ENCODE measurements at places on chromosomes 6 and 20.

- no peak for DNase-seq
Observed at GRCh38 chr6:15872241-15873103, 209.6 kb upstream of the DTNBP1 start.

DNA sequence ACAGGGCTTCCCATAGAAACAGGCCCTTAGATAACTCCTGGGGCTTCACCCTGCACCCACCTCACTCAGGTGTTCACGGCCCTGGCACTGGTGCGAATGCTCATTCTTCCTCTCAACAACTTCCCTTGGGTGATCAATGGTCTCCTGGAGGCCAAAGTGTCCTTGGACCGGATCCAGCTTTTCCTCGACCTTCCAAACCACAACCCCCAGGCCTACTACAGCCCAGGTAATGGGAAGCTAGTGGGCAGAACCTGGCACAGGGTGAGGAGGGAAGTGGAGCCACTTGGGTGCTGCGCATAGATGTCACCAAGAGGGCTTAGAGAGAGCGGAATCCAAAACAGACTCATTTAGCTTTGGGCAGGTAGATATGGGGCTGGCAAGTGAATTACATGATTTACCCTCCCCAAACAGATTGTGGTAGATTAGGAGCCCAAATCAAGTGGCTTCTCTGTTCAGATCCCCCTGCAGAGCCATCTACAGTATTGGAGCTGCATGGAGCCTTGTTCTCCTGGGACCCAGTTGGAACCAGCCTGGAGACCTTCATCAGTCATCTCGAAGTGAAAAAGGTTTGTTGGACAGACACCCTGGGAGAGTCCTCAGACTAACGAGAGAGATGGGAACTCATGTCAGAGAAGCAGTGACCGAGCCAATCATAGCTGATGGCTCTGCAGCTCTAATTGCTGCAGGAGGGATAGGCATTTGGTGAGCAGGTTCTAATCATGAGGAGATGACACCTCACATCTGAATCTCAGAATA, 8.5 kb downstream of the ABCC10 start:
- no peak for DNase-seq

DNA sequence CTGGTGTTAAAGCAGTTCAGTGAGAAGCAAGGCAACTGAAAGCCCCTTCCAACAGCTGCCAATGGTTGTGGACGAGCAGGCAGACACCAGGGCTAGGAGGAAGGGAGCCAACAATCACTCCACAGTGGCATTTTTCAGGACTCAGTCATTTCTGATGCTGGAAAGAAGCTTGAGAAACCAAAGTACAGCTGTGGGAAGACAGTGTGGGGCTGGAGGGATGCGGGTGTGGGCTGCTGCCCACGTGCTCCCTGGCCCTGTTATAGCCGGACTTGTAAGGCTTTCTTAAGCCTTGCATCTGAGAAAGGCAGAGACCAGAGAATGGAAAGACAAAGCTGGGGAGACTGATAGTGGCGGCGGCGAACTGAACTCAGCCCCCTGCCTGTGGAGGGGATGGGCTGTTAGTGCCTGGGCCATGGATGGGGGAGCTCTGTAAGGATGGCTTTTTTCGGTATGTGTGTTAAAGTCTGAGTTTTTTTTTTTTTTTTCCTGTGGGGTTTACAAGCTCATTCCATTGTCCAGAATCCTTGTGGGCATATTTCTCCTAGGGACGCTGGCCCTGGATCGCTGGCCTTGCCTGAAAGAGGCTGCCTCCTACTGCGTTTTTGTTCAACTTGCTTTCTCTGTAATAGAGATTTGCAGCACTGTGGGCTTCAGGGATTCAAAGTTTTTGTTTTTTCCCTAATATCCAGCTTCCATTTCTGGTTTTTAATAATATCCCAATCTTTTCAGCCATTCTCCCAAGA, 91.7 kb downstream of the GJA10 start:
- DNase-seq: no peak

DNA sequence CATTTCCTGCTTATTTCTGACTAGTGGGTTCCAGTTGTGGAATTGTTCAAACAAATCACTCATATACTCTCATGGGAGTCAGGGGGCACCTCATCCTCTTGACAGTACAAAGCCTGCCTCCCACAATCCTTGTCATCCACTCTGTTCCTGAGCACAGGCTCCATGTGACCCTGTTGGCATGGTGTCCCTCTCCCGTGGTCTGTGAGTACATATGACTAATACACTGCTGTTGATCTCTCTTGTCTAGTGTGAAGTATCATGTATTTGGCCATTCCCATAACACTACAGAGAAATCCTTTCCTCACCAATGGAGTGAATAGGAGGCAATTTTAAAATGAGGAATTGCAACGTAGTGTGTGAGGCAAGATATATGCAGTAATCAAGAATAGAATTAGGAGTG, 185.3 kb downstream of the OGFRL1 start:
- DNase-seq: no peak

- no peak for DNase-seq
Observed at GRCh38 chr6:3039384-3039783, 28.9 kb upstream of the RIPK1 start.

DNA sequence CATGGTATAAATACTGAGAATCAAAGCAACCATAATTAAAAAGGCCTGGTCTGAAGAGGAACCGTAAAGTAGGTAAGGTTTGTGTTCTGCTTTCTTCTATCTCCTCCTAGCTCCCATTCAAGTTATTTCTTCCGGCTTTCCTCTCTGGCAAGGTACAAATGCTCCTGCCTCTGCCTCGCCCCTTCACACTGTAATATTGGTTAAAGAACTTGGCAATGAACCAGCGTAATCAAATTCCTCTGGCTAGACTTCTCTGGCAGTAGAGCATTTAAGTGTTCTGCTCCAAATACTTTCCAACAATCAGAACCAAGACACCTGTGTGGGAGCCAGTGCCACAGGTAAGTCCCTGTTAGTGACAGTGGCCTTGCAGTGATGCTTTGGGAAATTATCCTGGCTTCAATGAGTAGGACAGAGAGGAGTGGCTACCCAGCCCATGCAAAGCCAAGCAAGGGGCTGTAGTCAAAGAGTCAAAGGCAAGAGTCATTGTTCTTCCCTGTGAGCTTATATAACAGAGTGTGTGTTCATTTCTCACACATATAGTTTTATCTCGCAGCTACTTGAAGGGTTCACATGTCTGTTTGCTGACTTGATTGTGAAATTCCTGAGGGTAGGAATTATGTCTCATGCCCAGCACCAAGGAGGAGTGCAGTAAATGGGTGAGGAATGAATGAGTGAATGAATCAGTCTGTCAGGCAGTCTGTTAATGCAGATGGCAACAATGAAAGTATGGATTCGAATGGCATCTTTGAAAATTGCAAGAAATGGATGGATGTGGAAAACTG, 329.3 kb downstream of the NRN1 start:
- DNase-seq: no peak

DNA sequence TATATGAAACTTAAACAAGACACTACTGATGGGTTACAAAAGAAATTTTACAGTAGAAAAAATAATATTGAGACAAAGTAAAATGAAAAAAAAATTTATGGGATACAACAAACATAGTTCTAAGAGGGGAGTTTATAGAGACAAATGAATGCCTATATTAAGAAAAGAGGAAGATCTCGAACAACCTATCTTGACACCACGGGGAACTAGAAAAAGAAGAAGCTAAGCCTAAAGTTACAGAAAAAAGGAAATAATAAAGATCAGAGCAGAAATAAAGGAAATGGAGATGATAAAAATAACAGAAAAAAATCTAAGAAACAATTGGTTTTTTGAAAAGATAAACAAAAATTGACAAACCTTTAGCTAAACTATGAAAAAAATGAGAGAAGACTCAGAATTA, 9.1 kb upstream of the ECHDC1 start:
- no peak for DNase-seq

GRCh38 chr6:121442576-121442975, 7.1 kb downstream of the GJA1 start:
- no peak for DNase-seq

- DNase-seq: no peak
Observed at GRCh38 chr20:10105046-10105445, 70.3 kb downstream of the ANKEF1 start.

- no peak for DNase-seq
Observed at GRCh38 chr20:62242176-62242575, 3.9 kb downstream of the OSBPL2 start.

DNA sequence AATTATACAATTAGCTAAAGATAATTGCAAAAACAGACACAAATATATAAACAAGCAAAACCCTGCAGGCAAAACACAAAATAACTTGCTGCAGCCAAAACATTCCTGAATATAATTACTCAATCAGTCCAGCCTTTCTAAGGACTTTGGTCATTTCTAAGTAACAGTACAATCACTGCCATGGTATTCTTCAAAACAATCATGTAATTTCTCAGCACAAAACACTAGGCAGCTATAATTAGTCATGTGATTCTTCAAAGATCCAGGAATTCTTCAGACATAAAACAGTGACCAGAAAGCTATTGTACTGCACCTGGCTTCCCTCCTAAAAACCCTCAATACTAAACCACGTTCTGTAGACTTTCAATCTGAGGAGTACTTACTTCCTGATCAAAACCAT, 881.1 kb downstream of the EPHA7 start:
- DNase-seq: no peak

- no peak for DNase-seq
Observed at GRCh38 chr6:169271877-169272216, 18.2 kb upstream of the THBS2 start.
